ENCODE measurements at places on chromosomes 6 and 20.
A peak's percentile ranks its signal among the peaks of the same experiment; 100 is the strongest.

GRCh38 chr6:41642090-41642959, 4.1 kb downstream of the MDFI start:
- DNase-seq = no peak

DNA sequence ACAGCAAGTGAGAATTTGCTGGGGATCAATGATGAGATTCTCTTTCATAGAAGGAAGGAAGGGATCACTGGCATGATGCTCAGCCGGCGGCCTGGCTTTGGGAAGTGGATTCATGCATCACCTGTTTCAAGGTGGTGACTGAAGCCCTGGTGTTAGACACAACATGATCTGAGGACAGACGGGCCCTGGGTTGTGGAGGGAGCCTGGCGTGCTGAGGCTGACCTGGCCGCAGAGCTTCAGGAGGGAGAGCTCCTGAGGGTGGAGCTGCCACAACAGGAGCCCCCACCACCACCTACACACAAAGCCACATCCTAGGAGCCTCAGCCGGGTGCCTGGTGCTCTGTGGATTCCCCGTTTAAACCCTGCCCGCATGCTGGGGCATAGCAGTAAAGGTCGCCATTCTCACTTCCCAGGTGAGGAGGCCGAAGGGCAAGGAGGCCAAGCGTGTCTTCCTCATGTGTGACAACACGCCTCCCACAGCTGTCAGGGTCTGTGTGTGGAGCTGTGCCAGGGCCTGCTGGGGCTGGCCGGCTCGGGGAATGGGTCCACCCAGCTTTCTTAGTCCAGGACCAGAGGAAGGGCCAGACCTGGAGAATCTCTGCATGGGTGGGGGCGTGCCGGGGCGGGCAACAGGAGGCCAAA, 107.0 kb downstream of the ERMARD start:
- DNase-seq = no peak

- DNase-seq = no peak
Observed at GRCh38 chr20:34951652-34952051, 4.0 kb downstream of the GSS start.

DNA sequence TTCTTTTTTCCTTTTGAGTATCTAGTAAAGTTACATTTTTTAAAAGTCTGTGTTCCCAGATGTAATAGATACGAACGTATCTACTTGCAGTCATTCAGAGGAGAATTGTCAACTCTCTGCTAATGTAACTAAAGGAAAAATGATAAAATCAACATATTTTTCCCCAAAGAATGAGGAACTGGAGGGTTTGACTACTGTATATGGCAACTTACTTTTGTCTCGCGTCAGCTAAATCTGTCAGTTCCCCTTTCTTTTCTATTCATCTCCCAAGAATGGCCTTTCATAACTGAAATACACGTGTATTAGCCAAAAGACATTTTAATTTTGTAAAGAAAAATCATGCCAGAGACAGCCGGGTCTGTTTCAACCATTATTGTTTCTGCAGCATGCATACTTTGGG, 5.4 kb downstream of the EYA2 start:
- no peak for DNase-seq

DNA sequence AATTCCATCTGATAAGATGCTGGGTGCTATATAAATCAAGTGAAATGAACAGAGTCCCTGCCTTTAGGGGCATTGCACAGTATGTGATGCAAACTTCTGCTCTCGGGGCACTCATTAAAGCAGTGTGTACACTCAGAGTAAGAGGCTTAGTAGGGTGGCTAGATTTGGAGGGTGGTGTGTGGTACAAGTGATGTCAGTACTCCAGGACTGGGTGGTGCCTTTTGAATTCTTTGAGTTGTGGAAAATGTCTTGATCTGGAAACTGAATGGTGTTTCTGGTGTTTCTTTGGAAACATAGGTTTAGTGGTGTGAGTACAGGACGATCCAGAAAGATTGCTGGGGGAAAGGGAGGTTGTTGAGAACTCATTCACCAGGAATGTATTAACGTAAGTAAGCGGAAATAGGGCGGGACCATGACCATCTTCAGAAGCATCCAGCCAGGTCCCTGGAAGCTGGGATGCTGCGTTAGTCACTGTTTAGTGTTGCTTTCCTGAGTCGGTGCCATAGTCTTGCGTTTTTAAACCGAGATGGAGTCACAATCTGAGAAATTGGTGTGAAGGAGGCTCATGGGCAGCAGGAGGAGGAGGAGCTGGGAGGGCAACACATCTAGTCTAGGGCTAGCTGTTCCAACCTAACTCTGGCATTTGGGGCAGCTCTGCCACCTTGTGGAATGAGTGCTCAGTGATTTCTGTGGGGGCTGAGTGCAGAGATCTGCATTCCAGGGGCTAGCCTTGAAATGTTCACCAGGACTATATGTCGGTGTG, 70.3 kb downstream of the SCAND1 start:
- peak; percentile 65 for DNase-seq

DNA sequence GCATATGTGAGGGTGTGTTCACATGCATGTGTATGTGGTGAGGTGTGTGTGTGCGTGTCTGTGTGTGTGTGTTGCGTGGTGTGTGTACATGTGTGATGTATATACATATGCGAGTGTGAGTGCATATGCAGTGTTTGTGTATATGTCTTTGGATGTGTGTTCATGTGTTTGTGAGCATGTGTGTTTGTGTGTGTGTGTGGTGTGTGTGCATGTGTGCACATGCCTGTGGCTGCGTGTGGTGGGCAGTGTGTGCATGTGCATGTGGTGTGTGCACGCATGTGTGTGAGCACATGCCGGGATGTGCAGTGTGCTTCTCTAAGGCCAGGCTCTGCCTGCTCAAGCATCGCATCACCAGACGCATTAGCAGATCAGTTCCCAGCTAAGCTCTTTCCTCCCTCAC, 5.7 kb downstream of the THBS2 start:
- DNase-seq = no peak

GRCh38 chr20:32521780-32522525, 63.2 kb downstream of the NOL4L start:
- peak; percentile 79 for DNase-seq

- DNase-seq = no peak
Observed at GRCh38 chr6:126803769-126804168, 314.7 kb upstream of the RSPO3 start.

- no peak for DNase-seq
Observed at GRCh38 chr20:24957326-24958016, 8.4 kb downstream of the CST7 start.

DNA sequence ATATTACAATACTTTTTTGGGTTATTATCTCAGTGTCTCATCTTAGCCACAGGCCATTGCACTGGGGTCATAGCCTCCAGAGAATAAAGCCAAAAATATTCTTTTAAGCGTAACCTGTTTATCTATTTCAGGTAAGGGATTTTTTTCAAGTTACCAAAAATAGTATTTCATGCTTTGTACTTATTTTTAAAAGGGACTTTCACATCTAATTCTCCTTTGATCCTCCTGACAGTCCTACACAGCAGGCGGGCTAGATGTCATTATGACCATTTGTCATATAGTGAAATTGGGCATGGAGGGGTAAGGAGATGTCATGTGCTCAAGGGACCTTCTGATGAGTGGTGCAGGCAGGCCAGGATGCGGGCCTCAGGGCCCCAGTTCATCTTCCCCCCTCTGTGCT, 68.9 kb downstream of the TBC1D7 start:
- no peak for DNase-seq

- peak; percentile 25 for DNase-seq
Observed at GRCh38 chr6:2157441-2158127, 87.8 kb downstream of the GMDS start.

- DNase-seq = no peak
Observed at GRCh38 chr6:164148788-164149187, 734.3 kb downstream of the QKI start.

DNA sequence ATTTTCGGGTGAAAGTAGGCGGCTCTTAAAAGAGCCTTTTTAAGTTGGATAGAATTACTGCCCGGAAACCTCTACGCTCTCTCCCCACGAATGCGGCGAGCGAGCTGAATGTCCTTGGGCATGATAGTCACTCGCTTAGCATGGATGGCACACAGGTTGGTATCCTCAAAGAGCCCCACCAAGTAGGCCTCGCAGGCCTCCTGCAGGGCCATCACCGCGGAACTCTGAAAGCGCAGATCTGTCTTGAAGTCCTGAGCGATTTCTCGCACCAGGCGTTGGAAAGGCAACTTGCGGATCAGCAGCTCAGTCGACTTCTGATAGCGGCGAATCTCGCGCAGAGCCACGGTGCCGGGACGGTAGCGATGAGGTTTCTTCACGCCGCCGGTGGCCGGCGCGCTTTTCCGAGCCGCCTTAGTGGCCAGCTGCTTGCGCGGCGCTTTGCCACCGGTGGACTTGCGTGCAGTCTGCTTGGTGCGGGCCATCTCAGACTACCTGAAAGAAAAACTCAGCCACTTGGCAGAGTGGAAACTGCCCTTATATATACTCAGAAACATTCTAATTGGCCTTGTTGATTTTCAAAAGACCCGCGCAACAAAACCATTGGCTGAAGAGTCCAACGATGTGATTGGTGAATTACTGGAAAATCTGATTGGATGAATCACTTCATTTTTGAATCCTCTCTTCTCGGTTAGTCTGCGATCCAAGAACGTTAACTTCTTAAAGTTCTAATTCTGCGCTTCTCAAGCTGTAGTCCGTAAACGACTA, 93.9 kb upstream of the BTN3A2 start:
- DNase-seq = peak; percentile 79

DNA sequence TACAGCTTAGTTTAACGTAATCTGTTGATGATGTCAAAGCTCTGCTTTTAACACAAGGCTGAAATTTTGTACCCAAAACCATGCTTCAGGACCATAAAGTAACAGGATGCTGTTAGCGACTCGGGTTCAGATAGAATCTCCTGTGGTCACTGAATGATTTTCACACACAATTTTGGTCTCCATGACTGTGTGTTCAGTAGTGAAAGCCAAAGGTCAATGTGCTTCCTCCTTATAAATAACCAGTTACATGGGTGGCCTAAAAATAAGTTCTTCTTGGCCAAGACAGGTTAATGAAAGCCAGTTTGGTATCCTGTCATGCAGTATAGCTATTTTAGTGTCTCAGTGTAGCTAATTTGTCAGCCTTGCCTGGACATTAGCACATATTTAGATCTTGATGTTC, 19.1 kb upstream of the LOC128125822 start:
- no peak for DNase-seq

GRCh38 chr6:53162606-53163005, 14.0 kb upstream of the GCM1 start:
- no peak for DNase-seq

DNA sequence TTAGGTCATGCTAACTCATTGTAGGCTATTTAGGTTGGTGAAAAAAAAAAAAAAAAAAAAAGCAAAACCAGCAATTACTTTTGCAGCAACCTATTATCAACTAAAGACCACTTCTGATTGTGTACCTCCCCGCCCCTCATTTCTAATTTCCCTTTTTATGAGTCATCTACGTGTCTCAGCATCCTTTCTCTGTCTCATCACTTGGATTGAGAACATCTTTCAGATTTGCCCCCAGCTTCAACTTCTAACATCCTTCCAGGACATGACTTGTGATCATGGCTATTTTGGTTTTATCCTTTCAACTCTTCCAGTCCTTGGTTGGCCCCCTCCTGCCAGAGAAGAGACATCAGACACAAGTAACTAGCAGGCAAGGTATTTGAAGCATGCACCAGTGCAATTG, 156.7 kb upstream of the CCN2 start:
- no peak for DNase-seq

GRCh38 chr20:34675993-34676641, 775 bp downstream of the PIGU start:
- no peak for DNase-seq
